ENCODE measurements at places on chromosomes 1 and 21.

GRCh38 chr1:248891758-248892157 is 14.3 kb upstream of the PGBD2 start:
- DNase-seq: no peak

DNA sequence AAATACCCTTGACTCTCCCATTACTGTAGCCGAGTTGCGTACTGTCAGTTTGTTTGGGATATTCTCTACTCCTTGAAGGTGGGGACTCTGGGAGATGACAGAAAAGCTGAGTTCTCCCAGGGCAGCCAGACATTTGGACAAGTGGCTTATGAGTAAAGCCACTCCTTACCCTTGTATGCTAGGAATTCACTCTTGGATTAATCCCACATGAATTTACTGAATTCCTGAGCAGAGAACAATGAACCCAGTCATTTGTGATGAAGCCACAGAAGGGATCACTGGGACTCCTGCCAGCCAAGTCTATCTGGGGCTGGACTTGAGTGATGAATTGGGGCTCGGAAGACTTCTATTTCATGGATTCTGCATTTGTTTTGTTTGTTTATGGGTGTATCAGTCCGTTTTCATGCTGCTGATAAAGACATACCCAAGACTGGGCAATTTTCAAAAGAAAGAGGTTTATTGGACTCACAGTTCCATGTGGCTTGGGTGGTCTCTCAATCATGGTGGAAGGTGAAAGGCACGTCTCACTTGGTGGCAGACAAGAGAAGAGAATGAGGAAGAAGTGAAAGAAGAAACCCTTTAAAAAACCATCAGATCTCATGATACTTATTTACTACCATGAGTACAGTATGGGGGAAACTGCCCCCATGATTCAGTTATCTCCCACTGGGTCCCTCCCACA is 25.1 kb downstream of the C1orf116 start:
- DNase-seq: no peak

DNA sequence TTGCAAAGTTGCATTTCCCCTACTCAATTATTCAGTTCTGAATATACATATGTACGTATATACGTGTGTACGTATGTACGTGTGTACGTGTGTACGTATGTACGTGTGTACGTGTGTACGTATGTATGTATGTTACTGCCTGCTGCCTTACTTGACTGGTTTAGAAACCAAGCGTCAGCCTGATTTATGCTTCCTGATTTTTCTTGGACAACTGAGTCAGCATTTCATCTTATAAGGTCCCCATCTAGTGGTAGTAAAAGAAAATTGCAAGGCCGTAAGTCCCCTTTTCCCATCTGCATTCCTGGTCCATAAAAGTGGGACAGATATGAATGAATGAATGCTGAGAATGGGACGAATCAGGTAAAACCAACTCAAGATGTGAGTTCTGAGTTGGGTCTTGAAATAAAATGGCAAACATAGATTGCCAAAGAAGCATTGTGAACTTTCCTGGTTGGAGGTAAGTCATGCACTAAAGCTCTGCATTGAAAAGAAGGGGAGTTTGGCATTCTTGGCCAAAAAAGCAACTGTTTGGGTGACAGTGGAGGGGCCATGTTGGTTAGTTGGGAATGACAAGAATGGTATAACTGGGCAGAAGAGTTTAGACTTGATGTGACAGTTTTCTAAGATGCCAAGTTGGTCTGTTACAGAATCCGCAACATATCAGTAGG is 76.4 kb upstream of the DNAH14 start:
- no peak for DNase-seq

GRCh38 chr1:162166917-162167615 is 97.6 kb downstream of the NOS1AP start:
- no peak for DNase-seq
